ENCODE measurements at places on chromosomes 4 and X.

DNA sequence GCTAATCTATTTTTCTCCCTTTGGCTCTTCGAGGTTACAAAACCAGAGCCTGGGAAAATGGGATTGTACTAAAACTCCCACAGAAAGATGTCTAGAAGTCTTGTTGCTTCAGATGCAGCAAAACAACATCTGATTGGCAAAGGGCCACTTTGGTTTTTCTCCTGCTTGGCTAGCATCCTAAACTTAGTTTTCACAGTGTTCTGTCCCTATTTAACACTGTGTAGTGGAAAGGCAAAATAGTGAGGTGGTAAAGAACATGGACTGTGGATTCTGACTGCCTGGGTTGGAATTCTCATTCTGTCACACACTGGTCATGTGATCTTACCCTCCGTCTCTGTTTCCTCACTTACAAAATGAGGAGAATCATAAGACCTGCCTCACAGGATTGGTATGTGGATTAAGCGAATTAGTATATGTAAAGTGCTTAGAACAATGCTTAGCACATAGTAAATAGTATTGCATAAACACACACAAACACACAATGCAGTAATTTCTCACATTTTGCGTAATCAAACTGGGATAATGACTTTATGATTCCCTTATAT lies 23.5 kb downstream of the TIGD2 start:
- H3K27ac ChIP-seq, result no peak overlapping the region
- H3K36me3 ChIP-seq, result no peaks in the 10 kb centered on the region
- DNase-seq, result no peak
- H3K4me1 ChIP-seq, result peaks cover 9% of the 10 kb centered on the region
- no peaks in the 10 kb centered on the region for H3K27me3 ChIP-seq

DNA sequence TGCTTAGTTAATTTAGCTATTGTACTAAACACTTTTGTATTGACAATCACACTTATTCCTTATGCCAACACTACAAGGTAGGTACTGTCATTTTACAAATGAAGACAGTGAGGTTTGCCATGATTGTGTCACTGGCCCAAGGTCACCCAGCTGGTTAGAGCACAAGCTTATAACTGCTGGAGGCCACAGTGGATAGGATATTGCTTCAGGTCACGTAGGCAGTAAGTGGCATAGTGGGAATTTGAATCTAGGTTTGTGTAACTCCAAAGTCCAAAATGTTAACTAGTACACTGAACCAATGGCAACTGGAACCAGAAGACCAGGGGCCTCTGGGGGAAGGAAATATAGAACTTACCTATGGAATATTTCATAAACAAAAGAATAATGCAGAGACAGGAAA lies 21.1 kb upstream of the PITX2 start:
- no peak overlapping the region for H3K4me3 ChIP-seq
- H3K4me1 ChIP-seq, result no peaks in the 10 kb centered on the region

DNA sequence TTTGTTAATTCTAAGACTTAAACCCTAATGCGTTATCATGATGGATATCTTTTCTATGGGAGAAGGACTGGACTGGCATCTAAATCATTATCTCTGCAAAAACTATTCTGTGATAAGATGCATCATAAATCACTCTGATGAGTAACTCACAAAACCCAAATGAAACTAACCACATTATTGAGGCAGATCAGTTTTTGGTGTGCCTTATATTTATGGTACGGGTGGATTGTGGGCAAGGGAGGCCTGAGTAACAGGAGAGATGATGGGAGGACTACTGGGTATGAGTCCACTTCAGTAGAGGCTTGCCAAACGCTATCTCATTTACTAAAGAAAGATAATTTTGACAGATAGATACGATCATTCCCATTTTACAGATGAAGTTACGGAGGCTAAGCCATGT lies 66.4 kb upstream of the GUCY1A1 start:
- H3K27me3 ChIP-seq, result no peaks in the 10 kb centered on the region
- H3K27ac ChIP-seq, result no peak overlapping the region
- H3K36me3 ChIP-seq, result no peaks in the 10 kb centered on the region
- no peak overlapping the region for H3K4me3 ChIP-seq
- no peak for DNase-seq

- H3K4me1 ChIP-seq, result no peaks in the 10 kb centered on the region
- no peak for DNase-seq
- no peak overlapping the region for H3K27ac ChIP-seq
- H3K27me3 ChIP-seq, result no peaks in the 10 kb centered on the region
- H3K4me3 ChIP-seq, result no peak overlapping the region
- H3K36me3 ChIP-seq, result no peaks in the 10 kb centered on the region
These were observed 67.6 kb upstream of the CTSO start for GRCh38 chr4:156021298-156021697.

GRCh38 chr4:99943904-99944437 lies 2.4 kb downstream of the DNAJB14 start:
- H3K4me1 ChIP-seq, result peaks cover 14% of the 10 kb centered on the region
- H3K4me3 ChIP-seq, result no peak overlapping the region
- no peaks in the 10 kb centered on the region for H3K27me3 ChIP-seq
- DNase-seq, result no peak

GRCh38 chrX:113947548-113947947 lies 636.3 kb upstream of the HTR2C start:
- H3K27me3 ChIP-seq, result no peaks in the 10 kb centered on the region
- H3K27ac ChIP-seq, result no peak overlapping the region
- DNase-seq, result no peak

All from esophagus squamous epithelium (tissue), 5 donors.